ENCODE measurements at places on chromosomes 6 and 20. TPM values are rescaled to one million over a fixed set of nuclear protein-coding genes. Genes with fewer than 3 reads are reported as not detected.
A peak's percentile ranks its signal among the peaks of the same experiment; 100 is the strongest.

Gene PLEKHG1
- total RNA-seq: 4.7 TPM

Gene FAM209B
- total RNA-seq: 3.2 TPM

Gene DSE
- total RNA-seq: 19.2 TPM

Gene NOX3
- not detected for total RNA-seq

Gene TMC2
- total RNA-seq: not detected

Gene EYA2
- 0.22 TPM for total RNA-seq

Gene SNRNP48
- 6.8 TPM for total RNA-seq

Gene PSORS1C2
- not detected for total RNA-seq

Gene DEFB132
- not detected for total RNA-seq

DNA sequence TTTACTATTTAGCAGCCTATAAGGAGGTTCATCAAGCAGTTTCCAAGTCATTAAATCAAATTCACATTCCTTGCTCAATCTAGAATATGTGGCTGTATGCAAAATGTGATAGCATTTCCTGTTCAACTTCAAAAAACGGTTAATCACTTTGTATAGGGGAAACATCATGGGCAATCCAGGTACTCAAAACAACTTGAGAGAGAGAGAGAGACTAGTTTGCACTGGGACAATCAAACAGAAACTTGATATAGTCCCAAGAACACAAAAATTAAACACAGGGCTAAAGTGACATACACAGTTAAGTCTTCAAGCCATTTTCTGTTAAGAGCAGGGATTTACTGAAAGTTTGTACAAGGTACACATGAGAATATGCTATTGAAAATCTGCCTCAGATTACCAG is 7.4 kb downstream of the CPNE1 start:
- peaks cover 4% of the 10 kb centered on the region for H3K36me3 ChIP-seq
- H3K27ac ChIP-seq: peak overlapping the region; percentile 56
- H3K4me1 ChIP-seq: peaks cover 37% of the 10 kb centered on the region

DNA sequence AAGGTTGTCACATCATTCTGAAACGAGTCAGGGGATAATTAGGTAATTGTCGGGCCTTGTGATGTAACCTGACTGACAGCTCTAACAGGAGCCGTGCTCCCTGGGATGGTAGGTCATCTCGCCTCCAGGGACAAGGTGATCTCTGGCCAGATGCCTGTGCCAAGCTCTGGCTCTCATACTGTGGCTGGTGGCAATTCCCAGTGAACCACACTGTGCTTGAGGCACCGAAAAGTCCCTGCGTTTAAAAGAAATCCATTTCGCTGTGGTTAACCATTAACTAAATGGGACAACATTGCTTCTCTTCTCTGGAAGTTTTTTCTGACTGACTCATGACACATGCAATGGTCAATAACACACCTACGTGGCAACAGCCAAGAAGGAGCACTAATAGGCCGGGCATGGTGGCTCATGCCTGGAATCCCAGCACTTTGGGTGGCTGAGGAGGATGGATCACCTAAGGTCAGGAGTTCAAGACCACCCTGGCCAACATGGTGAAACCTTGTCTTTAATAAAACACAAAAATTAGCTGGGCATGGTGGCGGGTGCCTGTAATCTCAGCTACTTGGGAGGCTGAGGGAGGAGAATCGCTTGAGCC is 669.2 kb downstream of the PRKN start:
- peaks cover 2% of the 10 kb centered on the region for H3K36me3 ChIP-seq
- H3K4me1 ChIP-seq: no peaks in the 10 kb centered on the region
- no peak overlapping the region for H3K4me3 ChIP-seq
- no peaks in the 10 kb centered on the region for H3K27me3 ChIP-seq

DNA sequence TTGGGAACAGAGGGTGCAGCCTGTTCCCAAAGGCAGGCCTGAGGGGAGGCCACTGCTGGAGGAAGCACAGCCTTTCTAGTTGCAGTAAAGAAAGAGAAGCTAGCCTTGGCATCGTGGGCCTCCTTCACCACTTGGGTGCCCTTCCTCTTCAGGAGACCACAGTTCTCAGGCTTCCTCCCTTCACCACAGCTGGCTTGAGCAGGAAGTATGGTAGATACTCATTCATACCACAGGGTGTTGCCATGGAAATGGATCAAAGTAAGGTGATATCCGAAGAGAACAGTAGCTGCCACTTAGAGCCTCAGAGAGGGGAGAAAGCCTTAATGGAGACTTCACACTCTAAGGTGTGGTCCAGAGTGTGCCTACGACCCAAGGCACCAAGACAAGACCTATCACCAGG is 120.4 kb upstream of the RIPOR2 start:
- H3K27me3 ChIP-seq: no peaks in the 10 kb centered on the region
- H3K4me3 ChIP-seq: peak overlapping the region; percentile 63
- H3K27ac ChIP-seq: peak overlapping the region; percentile 83
- no peaks in the 10 kb centered on the region for H3K36me3 ChIP-seq

DNA sequence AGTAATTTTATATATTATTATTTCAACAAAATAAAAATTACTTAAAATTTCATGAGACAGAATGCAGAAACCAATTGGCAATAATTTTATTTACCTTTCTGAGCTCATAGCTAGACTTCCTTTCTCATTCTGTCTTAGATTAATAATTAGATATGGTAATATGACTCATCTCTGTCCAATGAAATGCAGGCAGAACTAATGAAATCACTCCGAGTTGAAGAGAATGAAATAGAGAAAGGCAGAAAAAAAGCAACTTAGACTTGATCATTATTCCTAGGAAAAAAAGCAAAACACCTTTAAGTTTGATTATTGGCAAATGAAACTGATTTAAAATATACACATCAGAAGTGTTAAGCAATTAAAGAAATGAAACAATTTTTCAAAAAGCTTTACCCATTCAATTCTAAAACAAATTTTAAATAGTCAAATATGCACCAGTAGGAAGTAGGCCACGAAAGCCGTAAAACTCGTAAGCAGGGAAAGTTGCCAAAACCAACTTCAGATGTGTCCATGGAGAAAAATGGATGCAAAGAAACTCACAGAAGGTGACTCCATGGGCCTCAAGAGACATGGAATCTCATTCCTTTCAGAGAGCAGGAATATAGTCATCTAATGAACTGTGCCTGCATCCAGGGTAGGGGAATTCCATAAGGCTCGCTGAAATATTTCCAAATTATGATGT is 293.8 kb upstream of the RGS17 start:
- DNase-seq: no peak
- H3K27ac ChIP-seq: no peak overlapping the region
- H3K4me3 ChIP-seq: no peak overlapping the region

DNA sequence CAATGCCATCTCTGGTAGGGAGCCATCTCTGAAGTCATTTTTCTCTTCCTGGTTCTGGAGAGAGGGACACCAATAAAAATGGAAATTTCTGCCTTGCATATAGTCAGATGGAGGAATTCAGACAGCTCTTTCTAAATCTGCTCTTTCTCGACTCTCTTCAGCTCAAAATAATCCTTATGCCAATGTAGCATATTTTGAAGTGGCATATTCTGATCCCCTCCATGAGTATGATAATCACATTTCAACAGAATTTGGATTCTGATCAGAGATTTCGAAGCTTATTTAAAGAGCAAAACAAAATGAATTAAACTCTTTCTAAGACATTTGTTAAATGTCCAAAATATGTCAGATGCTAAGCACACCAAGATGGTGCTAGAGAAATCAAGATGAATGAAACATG is 267.1 kb upstream of the BTBD3 start:
- no peaks in the 10 kb centered on the region for H3K36me3 ChIP-seq
- H3K4me1 ChIP-seq: no peaks in the 10 kb centered on the region
- H3K27me3 ChIP-seq: no peaks in the 10 kb centered on the region
- H3K27ac ChIP-seq: no peak overlapping the region

DNA sequence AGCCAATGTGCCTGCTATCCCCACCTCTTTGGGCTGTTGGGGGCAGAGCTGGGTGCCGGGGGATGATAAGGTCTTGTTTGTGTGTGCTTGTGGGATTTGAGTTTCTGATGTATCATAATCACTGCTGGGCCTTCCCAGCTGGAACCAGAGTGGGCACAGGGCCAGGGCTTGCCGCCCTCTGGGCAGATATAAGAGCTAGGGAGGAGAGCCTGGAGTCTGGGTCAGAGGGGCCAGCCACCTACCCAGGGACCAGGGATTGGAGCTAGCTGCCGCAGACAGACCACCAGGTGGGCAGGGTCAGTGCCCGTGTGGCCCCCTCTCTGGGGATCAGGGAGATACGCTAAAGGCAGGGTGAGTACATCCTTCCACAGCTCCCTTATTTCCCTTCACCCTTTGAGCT is 3.1 kb upstream of the TLDC2 start:
- DNase-seq: no peak
- peaks cover 7% of the 10 kb centered on the region for H3K4me1 ChIP-seq
- peaks cover 3% of the 10 kb centered on the region for H3K36me3 ChIP-seq
- no peak overlapping the region for H3K4me3 ChIP-seq
- H3K27me3 ChIP-seq: no peaks in the 10 kb centered on the region

GRCh38 chr6:17855381-17855780 is 132.1 kb downstream of the KIF13A start:
- H3K36me3 ChIP-seq: peaks cover 2% of the 10 kb centered on the region
- no peak for DNase-seq
- H3K4me3 ChIP-seq: no peak overlapping the region
- H3K27me3 ChIP-seq: peaks cover 27% of the 10 kb centered on the region

- H3K27me3 ChIP-seq: no peaks in the 10 kb centered on the region
- no peak overlapping the region for H3K4me3 ChIP-seq
- no peaks in the 10 kb centered on the region for H3K4me1 ChIP-seq
- no peaks in the 10 kb centered on the region for H3K36me3 ChIP-seq
- no peak for DNase-seq
Observed at GRCh38 chr6:76592566-76592965, 520.1 kb upstream of the IMPG1 start.

DNA sequence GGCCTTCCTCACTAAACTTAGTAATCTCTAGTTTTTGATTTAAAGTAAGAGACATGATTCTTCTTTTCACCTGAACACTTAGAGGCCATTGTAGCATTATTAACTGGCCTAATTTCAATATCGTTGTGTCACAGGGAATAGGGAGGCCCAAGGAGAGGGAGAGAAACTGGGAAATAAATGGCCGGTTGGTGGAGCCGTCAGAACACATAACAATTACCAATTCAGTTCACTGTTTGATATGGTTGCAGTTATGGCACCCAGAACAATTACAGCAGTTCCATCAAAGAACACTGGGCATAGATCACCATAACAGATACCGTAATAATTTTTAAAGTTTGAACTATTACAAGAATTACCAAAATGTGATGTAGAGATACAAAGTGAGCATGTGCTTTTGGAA is 9.1 kb upstream of the GLYATL3 start:
- no peak overlapping the region for H3K4me3 ChIP-seq
- no peak overlapping the region for H3K27ac ChIP-seq
- H3K36me3 ChIP-seq: peaks cover 5% of the 10 kb centered on the region

DNA sequence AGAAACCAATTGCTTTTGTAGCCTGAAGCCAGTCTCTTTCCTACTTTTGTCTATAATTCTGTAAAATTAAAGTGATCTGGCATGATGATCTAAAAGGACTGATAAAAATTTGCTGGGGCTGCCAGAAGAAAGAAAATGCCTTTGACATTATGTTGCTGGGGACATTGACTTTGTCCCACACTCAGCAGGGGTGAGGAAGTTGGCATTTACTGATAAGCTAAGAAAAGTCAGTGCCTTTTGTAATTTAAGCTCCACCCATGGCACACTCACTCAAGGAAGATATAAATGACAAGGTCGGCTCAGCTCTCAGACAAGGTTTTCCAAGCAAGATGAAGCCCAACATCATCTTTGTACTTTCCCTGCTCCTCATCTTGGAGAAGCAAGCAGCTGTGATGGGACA is at the start of gene SEMG1:
Gene SEMG1 (plus strand): TSS at position 309 of the 400 bp plus-strand sequence. CDS start 21 bp downstream, at position 330.
- no peak within 1 kb of the TSS for H3K27ac ChIP-seq
- peaks cover 3% of the 10 kb centered on the region for H3K4me1 ChIP-seq
- H3K4me3 ChIP-seq: no peak within 1 kb of the TSS
- H3K36me3 ChIP-seq: peaks cover 5% of the 10 kb centered on the region

DNA sequence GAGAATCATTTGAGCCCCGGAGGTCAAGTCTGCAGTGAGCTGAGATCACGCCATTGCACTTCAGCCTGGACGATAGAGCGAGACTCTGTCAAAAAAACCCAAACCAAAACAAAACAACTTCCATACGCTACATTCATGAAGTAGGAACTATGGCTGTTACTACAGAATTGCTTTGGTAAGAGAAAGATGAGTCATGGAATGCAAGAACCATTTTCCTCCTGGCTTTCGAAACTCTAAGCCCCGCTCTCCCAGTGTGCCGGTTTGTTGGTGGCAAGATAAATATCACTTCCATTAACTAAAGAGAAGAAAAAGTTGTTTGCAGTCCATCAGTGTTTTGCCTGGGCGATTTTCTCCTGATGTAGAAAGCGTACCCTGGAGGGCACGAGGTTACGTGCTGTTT is 61.3 kb downstream of the ZDHHC14 start:
- H3K36me3 ChIP-seq: peaks cover 2% of the 10 kb centered on the region
- no peaks in the 10 kb centered on the region for H3K4me1 ChIP-seq
- no peak for DNase-seq
- no peak overlapping the region for H3K27ac ChIP-seq
- no peak overlapping the region for H3K4me3 ChIP-seq

DNA sequence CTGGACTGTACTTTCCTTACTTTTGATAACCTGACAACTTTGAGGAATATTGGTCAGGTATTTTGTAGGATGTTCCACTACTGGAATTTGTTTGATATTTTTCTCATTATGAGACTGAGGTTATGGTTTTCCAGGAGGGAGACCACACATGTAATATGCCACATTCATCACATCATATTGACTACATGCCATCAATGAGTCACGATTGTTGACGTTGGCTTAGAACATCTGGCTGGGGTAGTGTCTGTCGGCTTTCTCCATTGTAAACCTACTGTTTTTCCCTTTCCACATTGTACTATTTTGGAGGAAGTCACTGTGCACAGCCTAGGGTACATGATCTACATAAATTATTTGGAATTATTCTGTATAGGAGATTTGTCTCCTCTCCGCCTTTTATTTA is 1.4 kb upstream of the STX11 start:
- H3K27me3 ChIP-seq: no peaks in the 10 kb centered on the region
- H3K36me3 ChIP-seq: peaks cover 2% of the 10 kb centered on the region
- H3K4me1 ChIP-seq: peaks cover 27% of the 10 kb centered on the region
- H3K4me3 ChIP-seq: no peak overlapping the region
- no peak overlapping the region for H3K27ac ChIP-seq

DNA sequence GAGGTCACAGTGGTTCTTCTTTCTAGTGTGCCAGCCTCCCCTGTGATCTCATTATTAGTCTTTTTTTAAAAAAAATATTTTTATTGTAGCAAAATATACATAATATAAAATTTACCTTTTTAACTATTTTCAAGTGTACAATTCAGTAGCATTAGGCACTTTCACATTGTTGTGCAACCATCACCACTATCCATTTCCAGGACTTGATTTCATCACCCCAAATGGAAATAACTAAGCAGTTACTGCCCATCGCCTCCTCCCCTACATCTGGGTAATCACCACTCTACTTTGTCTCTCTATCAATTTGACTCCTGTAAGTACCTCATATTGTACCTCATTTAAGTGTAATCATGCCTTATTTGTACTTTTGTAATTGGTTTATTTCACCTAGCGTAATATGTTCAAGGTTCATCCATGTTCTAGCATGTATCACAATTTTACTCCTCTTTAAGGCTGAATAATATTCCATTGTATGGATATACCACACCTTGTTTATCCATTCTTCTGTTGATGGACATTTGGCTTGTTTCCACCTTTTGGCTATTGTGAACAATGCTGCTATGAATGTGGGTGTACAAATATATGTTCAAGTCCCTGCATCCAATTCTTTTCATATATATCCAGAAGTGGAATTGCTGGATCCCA is 68.6 kb upstream of the FYN start:
- no peaks in the 10 kb centered on the region for H3K36me3 ChIP-seq
- H3K27me3 ChIP-seq: no peaks in the 10 kb centered on the region
- no peak overlapping the region for H3K27ac ChIP-seq

Measured in T-helper 17 cell (primary cell).